Fibroblast of the aortic adventitia (primary cell): ENCODE measurements at places on chromosomes 5 and 9. TPM values are rescaled to one million over a fixed set of nuclear protein-coding genes. Genes with fewer than 3 reads are reported as not detected.

PCDH1 gene
- 0.90 and 3.2 TPM in 2 replicates for total RNA-seq

GRCh38 chr9:125483697-125484096, 222.1 kb downstream of the GAPVD1 start:
- no peak for DNase-seq

GRCh38 chr9:82209797-82210470, 221.4 kb downstream of the SPATA31D1 start:
- DNase-seq: no peak

DNA sequence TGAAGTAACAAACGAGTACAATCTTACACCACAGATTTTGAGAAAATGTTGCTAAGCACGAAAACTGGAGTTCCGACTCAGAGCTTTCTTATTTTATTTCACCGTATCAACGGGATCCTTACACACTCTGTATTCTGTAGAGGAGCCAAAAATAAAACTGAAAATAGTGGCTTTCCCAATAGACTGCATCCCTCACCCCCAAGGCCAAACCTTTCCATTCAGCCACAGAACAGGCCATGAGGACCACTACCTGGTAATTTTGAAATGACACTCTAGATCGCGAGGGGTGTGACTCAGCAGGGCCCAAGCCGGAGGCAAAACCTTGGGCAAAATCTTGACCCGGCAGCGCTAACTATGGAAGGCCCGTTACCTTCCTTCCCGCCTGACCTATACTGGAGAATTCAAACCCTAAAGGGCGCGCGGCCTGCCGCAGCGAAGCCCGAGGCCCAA, 432 bp downstream of the HSPA9 start:
- no peak for DNase-seq

DNA sequence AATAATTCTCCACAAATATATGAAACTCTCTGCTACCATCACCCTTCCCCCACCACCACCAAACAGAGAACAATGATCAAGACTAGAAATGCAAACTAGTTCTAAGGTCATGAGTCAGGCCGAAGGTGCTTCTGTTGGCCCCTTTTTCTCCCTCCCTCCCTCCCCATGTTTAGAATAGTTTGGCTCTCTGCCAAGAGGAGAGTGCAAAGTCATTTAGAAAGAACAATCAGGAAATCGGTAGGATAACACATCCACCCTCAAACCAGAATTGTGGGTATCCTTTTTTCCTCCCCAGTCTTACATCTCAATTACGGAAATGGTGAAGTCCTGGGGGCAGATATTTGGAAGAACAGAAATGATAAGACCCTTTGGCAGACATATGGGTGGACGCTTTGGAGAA, 170.1 kb downstream of the SLF1 start:
- DNase-seq: no peak
